ENCODE measurements at places on chromosomes 2 and 18.
A peak's percentile ranks its signal among the peaks of the same experiment; 100 is the strongest.

DNA sequence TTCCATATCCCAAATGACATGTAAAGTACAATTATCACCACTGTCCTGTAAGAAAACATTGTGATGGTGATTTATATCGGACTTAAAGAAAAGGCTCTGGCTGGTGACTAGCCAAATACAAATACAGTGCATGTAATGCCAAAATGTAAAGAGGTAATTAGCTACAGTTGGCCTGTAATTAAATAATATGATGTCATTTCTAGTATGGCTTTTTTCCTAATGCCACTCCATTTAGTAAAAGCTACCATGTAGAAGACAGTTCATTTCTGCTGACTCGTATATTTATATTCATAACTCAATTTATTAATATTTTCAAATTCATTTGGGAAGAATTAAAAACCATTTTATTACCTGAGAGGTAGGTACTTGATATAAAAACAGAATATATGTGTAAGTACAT, 815.7 kb downstream of the ERBB4 start:
- DNase-seq, result no peak

DNA sequence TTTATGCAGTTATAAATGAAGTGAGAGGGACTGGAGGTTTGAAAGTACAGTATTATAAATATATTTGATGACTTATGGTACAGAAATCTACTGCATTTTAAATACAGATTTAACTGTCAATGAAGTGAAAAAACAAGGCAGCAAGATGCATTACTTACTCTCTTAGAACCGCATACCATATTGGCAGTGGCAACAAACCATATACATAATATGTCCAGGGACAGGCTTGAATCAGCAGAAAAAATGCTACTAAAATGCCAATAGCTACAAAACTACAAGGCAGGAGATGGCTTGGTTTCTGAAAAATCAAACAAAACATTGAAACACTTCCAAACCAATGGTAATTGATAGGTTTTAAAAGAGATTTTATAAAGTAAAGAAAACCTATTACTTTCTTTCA, 77.2 kb downstream of the PIGN start:
- no peak for DNase-seq

GRCh38 chr2:70088598-70089219, 1.4 kb downstream of the PCBP1 start:
- no peak for DNase-seq

GRCh38 chr2:10260130-10260529, 42.6 kb upstream of the HPCAL1 start:
- DNase-seq, result no peak

GRCh38 chr2:44772669-44773378, 168.7 kb upstream of the SIX3 start:
- DNase-seq, result no peak

GRCh38 chr2:133097666-133098065, 427.7 kb upstream of the LYPD1 start:
- DNase-seq, result no peak

- no peak for DNase-seq
These were observed 604.2 kb upstream of the ZEB2 start for GRCh38 chr2:145124085-145124484.

DNA sequence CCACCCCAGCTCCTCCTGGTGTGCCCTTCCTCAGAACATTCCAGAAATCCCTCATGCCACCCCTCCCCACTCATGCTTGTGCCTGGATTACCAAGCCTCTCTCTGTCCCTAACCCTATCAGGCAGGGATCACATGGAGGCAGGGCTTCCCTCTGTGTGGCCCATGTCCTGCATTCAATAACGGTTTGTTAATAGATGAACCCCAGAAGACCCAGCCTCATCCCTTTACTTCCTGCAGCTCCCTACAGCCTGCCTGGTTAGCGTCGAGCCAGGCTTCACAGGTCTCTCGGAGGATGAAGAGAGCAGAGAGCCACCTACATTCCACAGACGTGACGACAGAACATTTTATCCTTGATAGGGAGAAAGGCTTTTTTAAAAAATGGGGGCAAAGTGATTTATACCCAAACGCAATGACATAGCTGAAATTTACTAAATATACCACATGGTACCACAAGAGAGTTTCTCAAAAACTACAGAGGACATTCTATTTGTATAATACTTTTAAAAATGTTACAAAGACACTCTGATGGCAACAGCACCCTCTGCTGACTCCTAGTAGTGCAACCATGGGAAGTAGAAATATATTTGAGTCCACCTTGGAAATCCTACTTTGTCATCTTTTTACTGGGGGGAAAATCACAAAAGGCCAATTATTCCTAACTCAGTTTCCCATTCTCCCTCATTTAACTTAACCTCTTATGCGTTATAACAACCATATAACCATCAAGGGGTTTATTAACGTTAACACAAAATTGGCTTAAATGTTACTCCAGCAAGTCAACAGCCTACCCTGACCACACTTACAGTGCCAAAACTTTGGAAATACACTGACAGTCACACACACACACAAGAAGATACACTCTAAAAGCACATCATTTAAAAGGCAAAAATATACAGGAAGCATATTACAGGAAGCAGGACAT, 30.7 kb downstream of the FBXO15 start:
- DNase-seq, result no peak

- peak; percentile 30 for DNase-seq
These were observed 6.6 kb downstream of the NMUR1 start for GRCh38 chr2:231523451-231524285.

Measured in CD8-positive, alpha-beta memory T cell (primary cell).